AG04449 (cell line): ENCODE measurements at places on chromosomes 5 and 9.

DNA sequence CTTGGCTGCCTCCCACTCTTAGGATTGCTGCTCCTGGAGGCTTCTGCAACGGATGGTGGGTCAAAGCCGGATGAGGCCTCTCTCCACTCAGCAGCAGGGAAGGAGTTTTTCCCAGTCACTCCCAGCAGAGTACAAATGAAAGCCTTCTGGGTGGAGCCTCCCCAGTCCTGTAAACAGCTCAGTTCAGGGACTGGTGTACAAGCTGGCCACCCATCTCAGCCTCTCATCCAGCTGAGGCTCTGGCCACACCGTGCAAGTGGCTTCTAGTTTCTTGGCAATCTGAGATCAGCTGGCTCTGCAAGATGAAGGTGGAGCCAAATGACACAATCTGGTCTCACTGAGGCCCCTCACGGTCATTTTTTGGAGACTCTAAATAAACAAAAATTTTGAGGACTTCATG is 10.0 kb downstream of the GPX3 start:
- DNase-seq = no peak

- no peak for DNase-seq
Observed at GRCh38 chr5:154273028-154273617, 82.6 kb downstream of the GALNT10 start.

DNA sequence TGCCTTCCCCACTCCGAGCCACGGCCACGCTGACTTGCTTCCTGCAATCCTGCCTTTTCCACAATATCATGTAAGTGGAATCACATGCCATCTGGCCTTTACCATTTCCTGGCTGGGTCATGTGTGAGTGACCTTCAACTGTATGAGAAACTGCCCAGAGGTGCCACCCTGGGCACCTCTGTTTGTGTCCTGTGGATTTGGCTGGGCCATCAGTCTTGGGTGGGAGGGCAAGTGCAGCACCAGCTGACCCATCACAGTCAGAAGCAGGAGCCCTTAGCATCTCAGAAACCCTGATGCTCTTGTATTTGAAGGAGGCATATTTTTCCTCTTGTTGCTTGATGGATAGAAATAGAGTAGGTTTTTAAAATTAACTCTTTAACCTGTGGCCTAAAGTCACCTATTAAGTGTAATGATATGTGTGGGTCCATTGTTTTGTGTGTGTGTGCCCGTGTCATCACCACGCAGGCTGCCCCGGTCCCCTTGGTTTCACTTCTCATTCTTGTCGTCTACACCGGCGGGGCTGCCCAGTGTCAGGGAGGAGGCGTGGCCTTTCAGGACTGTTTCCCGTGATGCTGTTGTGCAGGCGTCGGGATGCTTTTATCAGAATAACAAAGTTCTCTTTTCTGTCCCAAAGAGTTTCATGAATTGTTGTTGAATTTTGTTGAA is 52.1 kb upstream of the CACNA1B start:
- DNase-seq = no peak

- DNase-seq = no peak
Observed at GRCh38 chr5:94707359-94707758, 88.9 kb downstream of the SLF1 start.

GRCh38 chr5:78293851-78294247 is 649 bp downstream of the AP3B1 start:
- no peak for DNase-seq

DNA sequence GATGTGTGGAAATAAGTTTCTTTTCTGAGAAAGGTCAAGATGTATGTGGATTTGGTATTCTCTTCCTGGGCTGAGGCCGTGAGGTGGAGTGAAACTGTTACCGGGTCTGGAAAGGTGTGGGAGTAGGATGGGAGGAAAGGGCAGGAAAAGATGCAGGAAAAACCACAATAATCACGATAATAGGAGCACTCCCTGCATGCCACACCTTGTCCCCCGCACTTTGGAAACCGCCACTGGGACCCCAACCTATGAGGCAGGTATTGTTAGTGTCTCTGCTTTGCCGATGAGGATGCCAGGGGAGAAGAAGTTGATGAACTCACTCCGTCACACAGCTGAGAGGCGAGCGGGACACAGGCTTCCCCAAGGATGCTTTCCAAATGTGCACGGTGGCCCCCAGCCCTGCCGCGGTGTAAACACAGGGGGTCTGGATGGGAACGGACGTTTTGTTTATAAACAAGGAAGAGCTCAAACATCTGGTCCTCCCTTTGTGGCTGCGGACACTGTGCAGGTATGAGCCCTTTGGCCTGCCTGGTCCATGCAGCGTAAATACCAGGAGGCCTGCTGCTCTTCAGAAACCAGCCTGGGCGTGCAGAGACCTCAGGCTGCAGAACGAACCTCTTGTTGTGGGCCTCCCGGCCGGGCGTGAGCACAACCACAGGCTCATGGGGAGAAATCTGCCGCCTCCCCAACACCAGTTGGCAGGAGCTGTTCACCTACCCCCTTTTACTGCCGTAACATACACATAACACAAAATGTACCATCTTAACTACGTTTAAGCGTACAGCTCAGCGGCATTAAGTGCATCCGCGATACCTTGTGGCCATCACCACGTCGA is 126.7 kb downstream of the COL23A1 start:
- DNase-seq = no peak

DNA sequence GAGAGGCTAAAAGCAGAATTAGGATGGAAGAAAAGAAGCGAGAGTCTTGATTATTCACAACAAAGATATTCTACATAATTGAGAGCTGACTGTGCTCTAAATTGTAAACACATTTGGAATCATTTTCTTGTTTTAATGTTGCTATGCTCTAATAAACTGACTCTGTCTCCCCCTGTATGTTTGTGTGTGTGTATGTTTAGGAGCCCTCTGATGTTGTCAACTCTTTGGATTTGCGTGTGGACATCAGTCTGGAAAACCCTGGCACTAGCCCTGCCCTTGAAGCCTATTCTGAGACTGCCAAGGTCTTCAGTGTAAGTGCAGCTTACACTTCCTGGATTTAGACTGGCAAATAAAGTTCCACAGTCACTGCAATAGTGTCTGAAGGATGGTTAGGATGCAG is 37.8 kb downstream of the MOCS2 start:
- no peak for DNase-seq

- DNase-seq = no peak
Observed at GRCh38 chr9:127215268-127216209, 49.0 kb upstream of the GARNL3 start.

DNA sequence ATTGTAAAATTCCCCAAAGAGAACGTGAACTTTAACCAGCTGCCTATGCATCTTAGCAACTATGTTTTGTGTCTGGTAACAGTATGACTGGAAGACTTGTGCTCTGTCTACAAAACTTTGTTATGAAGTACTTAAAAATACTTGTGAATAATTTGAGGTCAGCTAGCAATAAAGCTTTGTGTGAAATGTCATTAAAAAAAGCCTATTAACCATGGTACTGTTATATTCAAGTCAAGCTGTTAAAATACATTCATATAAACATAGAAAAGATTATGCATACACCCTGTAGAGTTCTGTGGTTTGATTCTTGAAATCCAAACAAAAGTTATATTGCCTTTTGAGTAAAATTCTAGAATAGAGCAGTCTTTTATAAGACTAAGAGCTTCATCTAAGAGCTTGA is 60.1 kb downstream of the VCAN start:
- no peak for DNase-seq

DNA sequence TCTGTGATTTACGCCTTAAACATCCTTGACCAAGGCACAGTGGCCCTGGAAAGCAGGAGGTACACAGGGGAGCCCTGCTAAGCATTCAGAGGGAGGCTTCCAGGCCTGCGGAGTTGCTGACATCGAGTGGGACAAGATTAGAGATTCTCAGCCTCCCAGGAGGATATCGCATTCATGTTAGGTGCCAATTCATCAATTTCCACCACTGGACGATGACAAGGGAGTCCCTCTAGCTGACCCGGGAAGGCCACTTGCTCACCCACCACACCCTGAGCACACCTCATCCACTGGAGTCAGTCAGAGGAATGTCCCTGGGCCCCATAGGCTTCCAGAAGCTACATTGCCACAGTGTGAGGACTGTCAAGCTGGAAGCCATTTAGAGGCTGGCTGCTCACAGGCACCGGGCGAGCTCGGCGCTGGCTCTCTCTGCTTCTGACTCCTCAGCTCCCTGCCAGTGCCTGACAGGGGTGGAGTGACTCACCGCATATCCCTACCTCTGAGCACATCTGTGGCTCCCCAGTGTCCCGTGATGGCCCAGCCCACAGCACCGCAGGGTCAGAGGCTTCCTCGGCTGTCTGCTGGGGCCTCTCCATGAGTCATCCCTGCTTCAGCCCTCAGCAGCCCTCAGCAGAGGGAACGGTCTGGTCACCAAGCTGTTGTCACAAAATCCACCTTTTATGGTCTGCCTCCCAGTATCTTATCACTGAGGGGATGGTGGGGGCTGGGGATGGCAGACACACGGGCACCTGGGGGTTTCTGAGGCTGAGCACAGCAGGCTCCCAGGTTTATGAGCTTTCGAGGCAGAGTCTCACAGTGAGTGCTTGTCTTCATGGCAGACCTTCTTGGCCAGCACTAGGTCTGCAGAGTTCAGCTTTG is 117.5 kb downstream of the ZNF608 start:
- DNase-seq = peak; percentile 75

DNA sequence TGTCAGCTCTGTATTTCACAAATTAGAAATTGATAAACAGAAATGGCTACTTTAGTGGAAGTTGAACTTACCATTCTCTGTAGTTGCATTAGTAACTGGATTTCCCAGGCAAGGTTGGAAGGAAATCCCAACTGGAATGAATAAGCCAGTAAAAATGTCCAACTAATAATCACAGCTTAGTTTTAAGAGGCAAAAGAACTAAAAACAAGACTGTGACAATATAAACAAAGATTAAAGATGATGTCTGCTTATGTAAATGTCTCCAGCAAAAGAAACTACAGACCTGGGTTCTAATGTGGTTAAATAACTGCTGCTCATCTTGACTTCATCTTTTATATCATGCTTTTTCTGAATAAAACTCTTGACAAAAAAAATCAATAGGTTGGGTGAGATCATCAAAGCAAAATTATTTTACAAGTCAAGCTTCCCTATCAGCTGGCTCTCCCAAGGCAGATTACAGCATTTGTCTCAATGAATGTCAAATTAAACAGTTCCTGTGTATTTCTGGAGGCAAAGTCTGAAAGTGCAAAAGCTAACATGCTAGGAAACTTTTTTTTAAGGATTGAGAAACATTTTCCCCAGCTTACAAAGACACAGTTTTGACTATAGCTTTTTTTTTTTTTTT is 62.3 kb upstream of the HMHB1 start:
- no peak for DNase-seq

DNA sequence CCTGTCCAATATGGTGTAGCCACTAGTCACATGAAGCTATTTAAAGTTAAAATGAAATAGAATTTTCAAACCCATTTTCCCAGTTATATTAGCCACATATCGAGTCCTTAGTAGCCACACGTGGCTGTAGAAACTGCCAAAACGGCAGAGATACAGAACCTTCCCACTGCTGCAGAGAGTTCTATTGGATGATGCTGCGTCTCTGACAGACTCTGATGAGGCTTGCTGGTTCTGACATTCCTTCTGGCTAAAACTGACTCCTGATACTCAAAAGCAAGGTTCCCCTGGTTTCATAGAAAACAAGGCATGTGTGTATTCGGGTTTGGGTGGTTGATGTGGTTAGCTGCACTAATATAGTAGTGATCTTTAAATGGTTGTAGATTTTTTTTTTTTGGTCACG is 91.5 kb downstream of the TLE4 start:
- no peak for DNase-seq

DNA sequence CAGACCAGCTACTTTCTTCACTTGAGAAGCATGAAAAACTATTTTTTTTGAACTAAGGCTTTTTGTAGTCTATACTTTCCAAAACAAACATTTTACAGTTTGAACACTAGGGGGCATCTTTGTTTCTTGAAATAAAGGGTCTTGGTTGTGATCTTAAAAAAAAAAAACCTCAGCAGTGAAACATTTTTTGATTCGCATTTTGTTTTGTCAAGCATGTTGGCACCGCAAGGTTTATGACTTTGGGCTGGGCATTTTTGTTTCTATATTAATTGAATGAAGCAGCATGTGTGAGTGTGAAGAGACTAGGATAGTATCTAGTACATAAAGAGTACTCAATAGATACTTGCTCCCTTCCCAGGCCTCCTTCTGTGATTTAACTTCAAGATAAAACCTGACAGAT is 31.6 kb upstream of the ACOT12 start:
- no peak for DNase-seq

DNA sequence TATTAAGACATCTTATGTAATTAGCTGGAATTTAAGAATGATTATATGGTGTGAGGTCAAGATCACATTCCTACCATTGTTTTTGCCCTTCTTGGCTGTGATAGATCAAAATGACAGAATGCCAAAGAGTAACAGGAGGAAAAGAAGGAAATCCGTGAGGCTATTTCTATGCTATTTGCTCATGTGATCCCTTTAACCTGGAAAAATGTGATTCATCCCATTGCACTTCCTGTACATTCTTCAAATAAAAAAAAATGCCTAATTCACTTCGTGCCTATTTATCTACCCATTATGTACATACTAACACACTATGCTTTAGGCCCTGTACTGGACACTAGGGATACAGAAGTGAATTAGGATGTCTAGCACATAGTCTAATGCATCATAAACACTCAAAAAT is 154.1 kb upstream of the PAPPA start:
- no peak for DNase-seq

- no peak for DNase-seq
Observed at GRCh38 chr5:151224372-151224771, 480 bp upstream of the CCDC69 start.

GRCh38 chr5:71836559-71837112 is 117.6 kb downstream of the CARTPT start:
- DNase-seq = no peak

- no peak for DNase-seq
Observed at GRCh38 chr9:116843863-116844620, 156.9 kb downstream of the TRIM32 start.

GRCh38 chr5:28734396-28734795 is 1696.0 kb upstream of the CDH9 start:
- no peak for DNase-seq

- DNase-seq = no peak
Observed at GRCh38 chr9:75085640-75086039, 2.3 kb downstream of the NMRK1 start.

GRCh38 chr5:149605998-149606724 is 24.9 kb downstream of the ARHGEF37 start:
- no peak for DNase-seq

DNA sequence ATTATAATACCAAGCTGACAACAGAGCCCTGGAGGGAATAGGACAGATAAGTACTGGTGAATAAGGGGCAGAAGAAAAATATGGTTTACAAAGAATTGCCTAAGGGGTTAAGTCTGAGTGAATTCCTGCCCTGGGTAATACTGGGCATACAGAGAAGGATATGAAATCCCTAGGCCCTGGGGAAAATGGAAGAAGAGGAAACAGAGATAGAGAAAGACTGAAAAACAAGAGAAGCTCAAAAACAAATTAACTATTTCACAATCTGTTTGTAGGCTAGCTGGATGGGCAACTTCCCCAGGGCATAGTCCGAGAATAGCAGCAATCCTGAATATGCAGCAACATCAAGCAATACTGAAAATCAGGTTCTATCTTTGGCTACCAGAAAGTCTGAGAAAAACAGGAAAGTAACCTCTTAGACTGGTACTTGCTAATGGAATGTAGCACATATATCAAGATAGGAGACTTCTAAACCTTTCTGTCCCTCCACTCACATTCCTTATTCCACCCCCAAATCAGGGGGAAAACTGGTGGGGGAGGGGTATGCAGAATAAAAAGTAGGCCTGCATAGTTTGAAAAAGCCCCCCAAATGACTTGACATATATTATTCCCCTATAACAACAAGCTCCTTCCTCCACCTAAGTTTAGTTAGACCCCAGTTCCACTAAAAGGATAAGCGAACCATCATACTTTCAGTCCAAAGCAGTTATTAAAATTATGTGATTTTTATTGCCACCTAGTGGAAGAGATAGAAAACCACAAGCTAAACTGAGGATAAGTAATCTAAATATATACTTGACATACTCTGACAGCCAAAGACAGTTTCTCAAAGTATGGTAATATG is 20.6 kb downstream of the SLC38A9 start:
- no peak for DNase-seq
